Progenitor cell of endocrine pancreas (in vitro differentiated cells): ENCODE measurements at places on chromosomes 2 and 18. TPM values are rescaled to one million over a fixed set of nuclear protein-coding genes. Genes with fewer than 3 reads are reported as not detected.

DNA sequence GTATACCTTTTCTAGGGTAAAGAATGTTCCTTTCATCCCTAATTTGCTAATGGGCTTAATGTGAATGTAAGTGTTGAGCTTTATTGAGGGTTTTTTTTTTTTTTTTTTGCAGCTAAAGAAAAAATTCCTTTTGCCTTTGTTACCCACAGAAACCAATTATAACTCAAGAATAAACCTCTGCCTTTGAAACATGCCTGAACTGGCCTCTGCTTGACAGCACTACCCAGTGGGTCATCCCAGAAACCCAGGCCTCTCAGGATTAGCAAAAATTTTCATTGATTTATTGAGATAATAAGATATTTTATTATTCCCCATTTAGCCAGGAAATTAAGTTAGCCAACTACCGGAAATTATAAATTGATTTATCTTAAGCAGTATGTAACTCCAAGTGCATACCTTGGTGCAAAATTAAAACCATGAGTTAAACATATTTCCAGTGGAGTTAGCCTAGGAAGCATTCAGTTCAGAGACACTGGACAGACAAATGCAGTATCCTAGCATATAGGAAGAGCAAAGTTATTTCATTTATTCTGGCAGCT, 67.0 kb upstream of the RASGRP3 start:
- no peak overlapping the region for H3K27ac ChIP-seq
- no peak overlapping the region for H3K4me3 ChIP-seq
- DNase-seq, result no peak

DNA sequence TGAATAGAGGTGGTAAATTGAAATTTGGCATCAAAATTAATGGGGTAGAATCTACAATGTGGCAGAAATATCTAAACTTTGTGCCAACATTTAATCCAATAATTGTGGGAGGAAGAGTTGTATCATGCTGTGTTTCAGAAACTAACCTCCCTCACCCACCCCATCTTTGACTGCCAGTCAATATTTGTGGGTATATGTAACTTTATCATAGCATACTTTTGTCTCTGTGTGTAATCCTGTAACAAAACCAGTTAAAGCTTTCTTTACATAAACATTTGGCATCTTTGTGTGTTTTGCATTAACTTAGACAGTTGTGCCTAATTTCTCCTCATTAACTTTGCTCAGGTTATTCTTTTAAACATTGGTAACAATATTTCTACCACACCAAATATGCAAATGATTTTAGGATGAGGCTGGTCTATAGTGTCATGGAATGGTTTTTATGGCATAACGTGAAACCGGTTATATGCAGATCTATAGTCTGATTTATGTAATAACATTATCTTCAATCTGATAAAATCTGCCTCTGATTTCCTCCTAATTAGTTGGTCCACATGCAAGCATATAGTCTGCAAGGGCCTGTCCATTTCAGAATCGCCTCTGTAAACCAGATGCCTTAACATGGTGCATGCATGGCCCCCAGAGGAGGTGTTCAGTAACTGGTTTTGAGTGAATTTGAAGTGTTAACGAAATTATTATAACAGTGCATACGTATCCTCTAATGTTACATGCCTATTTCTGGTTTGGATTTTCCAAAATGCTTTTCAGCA, 84.3 kb downstream of the ACSL3 start:
- no peak overlapping the region for H3K4me3 ChIP-seq
- no peaks in the 10 kb centered on the region for H3K27me3 ChIP-seq
- H3K27ac ChIP-seq, result no peak overlapping the region
- H3K4me1 ChIP-seq, result no peaks in the 10 kb centered on the region
- no peak for DNase-seq
- peaks cover 2% of the 10 kb centered on the region for H3K36me3 ChIP-seq

DNA sequence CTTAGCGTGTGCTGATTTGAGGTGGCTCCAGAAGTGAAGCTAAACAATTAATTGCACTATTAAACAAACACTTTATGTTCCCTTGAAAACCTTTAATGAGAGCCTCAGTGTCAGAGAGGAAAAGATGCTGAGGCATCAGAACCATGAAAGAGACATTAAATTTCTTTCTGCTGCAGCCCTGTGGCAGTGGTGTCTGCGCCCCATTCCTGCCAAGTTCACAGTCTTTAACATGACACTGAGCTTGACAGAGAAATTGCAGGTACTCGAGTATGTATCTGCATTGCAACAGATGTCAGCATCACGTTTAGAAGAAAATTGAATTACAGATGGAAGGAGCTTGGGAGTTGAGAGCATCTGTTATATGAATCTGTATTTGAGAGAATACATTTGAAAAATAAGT, 111.3 kb upstream of the CREB1 start:
- no peak for DNase-seq
- H3K27ac ChIP-seq, result no peak overlapping the region
- no peak overlapping the region for H3K4me3 ChIP-seq
- peaks cover 6% of the 10 kb centered on the region for H3K27me3 ChIP-seq
- H3K36me3 ChIP-seq, result no peaks in the 10 kb centered on the region

GRCh38 chr18:33664241-33664874, 86.3 kb downstream of the ASXL3 start:
- no peaks in the 10 kb centered on the region for H3K4me1 ChIP-seq
- H3K4me3 ChIP-seq, result no peak overlapping the region
- DNase-seq, result no peak
- H3K27me3 ChIP-seq, result no peaks in the 10 kb centered on the region
- H3K27ac ChIP-seq, result no peak overlapping the region
- peaks cover 1% of the 10 kb centered on the region for H3K36me3 ChIP-seq

- no peak overlapping the region for H3K27ac ChIP-seq
- no peak for DNase-seq
- H3K36me3 ChIP-seq, result peaks cover 1% of the 10 kb centered on the region
- no peak overlapping the region for H3K4me3 ChIP-seq
- peaks cover 2% of the 10 kb centered on the region for H3K27me3 ChIP-seq
- H3K4me1 ChIP-seq, result peaks cover 21% of the 10 kb centered on the region
These were observed 39.1 kb upstream of the MAP4K4 start for GRCh38 chr2:101658387-101658786.

GRCh38 chr2:136005462-136006196, 20.2 kb upstream of the DARS1 start:
- no peak for DNase-seq
- no peaks in the 10 kb centered on the region for H3K4me1 ChIP-seq
- no peaks in the 10 kb centered on the region for H3K27me3 ChIP-seq
- H3K27ac ChIP-seq, result no peak overlapping the region

C2orf15 gene
- total RNA-seq, result 16.0 and 19.6 TPM in 2 replicates

RGPD4 gene
- total RNA-seq, result 0.11 TPM in 1 of 2 replicates, not detected in the other

TLX2 gene
- total RNA-seq, result 0.33 TPM in 1 of 2 replicates, not detected in the other

UGT1A10 gene
- total RNA-seq, result not detected in 2 replicates

GDF7 gene
- total RNA-seq, result 0.16 and 0.17 TPM in 2 replicates

PID1 gene
- total RNA-seq, result 0.27 and 0.34 TPM in 2 replicates

MCFD2 gene
- 72.9 and 78.3 TPM in 2 replicates for total RNA-seq

TTN gene
- 12.2 and 17.3 TPM in 2 replicates for total RNA-seq
